Stimulated activated CD8-positive, alpha-beta memory T cell treated with anti-CD3 and anti-CD28 coated beads, Interleukin-4, amount 100 ng/mL, for 4 hours (primary cell): ENCODE measurements at places on chromosomes 2 and 18.

- DNase-seq: no peak
Observed at GRCh38 chr2:195486520-195486919, 170.5 kb upstream of the SLC39A10 start.

DNA sequence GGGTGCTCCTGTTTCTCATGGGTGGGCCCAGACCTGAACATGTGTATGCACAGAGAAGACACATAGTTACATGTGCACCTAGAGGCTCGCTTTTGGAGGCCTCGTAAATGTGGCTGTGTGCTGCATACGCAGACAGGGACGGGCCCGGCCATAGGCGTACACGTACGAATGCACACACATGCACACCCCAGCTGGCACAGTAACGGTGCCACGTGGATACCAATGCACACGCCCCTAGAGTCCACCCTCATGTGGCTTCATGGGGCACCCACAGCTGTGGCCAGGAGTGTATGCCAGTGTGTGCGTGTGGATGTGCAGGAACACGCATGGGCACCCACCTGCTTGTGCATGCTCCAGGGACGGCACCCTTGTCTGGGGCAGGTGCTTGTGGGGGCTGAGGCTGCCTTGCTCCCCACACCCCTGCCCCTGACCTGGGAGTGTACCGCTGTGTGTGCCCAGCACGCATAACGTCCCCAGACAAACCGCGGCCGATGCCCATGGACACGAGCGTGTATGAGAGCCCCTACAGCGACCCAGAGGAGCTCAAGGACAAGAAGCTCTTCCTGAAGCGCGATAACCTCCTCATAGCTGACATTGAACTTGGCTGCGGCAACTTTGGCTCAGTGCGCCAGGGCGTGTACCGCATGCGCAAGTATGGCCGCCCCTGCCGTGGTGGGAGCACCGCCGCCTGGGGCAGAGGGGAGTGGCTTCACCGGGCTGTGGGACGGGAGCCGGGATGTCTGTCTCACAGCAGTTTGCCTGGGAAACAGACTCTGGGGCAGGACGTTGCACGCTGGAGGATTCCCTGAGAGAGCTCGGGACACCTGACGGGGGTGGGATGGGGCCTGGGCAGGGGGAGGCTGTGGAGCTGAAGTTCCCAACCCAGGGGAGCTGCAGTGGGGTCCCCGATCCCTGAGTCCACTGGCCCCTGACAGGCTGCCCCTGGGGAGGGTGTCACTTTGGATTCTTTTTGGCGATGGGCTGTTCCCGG is 21.0 kb downstream of the ZAP70 start:
- no peak for DNase-seq

GRCh38 chr2:74250189-74250631 is 51.8 kb downstream of the MTHFD2 start:
- DNase-seq: peak; percentile 9

- no peak for DNase-seq
Observed at GRCh38 chr18:9404565-9405060, 70.0 kb downstream of the TWSG1 start.

DNA sequence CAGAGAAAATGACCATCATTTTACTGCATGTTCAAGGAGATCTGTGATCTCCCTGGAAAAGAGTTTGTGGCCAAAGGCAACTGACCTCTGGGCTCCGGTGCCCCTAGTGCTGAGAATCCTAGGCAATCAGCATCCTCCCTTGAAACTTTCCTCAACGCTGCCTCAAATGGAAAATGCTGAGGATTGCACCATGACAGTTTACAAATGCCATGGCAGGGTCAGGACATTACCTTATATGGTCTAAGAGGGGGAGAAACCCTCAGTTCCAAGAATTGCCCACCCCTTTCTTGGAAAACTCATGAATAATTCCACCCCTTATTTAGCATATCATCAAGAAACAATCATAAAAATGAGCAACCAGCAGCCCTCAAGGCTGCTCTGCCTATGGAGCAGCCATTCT is 48.3 kb downstream of the ALPK2 start:
- DNase-seq: no peak

DNA sequence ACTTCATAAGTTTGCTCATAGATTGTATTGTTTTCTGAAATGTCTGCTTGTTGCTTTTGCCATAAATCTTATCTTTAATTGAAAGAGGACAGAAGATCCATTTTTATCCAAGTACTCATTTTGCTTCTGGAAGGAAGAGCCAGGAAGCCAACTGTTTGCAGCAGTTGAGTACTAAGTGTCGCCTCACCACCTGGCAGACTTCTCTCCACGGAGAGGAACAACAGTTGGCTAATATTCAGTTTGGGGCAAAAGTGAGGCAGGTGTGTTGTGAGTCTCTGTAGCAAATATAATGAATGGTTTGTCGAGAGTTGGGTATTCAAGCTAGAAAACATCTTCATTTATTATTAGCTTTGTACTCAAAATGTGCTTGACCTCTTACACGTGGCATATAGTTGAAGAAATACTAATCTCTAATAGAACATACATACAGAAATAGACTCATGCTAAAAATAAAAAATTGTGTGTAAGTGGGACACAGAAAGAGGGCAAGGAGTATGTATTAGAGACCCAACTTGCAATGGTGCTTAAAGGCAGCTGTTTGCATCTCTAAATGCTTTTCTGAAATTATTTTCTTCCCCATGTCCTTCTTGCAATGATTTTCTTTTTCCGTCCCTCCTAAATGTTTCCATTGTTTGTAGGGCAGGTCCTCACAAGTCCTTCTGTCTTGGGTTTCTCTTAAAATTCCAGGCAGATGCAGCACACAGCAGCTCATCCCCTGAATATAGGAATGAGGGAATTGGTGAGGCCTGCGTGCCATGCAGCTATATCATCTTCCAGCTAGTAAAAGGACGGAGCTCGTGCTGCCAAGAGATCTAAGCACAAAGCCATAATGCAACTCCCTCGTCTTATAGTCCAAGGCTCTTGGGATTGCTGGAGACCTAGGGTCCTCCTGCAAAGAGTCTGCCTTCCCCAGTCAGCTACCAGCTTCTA is 44.8 kb upstream of the MAP3K20 start:
- DNase-seq: no peak

DNA sequence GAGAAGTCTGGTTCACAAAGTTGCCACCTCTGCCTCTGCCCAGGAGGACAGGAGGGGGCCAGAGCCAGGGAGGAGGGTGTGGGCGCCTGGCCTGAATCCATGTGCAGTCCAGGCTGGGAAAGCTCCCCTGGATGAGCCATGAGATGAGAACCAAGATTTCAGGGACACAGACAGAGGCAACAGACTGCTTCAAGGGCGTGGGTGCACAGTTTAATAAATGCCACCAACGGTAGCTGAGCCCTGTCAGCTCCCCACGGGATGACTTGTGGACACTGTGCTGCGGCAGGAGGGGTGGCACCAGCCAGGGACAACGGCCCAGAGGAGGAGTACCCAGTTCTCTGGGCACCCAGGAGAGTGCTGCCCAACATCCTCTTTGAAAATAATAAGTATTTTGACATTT is 15.2 kb downstream of the CAPG start:
- DNase-seq: no peak

- DNase-seq: no peak
Observed at GRCh38 chr2:188852772-188853171, 121.4 kb upstream of the COL3A1 start.

- DNase-seq: no peak
Observed at GRCh38 chr2:216522892-216523502, 24.4 kb downstream of the RPL37A start.

- no peak for DNase-seq
Observed at GRCh38 chr2:127704641-127705390, 3.5 kb downstream of the SFT2D3 start.

DNA sequence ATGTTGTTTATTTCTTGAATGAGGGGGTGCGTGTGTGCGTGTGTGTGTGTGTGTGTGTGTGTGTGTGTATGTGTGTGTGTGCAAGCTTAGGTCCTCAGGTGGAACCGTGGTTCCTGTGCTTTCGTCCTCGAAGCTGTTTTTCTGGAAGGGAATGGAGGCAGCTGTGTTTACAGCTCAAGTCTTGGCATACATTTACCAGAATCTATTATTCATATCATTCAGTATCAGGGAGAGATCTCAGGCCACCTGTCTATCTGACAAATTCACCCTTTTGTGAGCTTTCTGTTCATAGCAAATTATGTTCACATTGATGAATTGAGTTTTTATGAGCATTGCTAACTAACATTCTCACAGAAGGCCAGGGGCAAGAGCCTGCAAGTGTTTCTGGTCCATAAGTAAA is 550.4 kb downstream of the ARHGAP15 start:
- DNase-seq: no peak

DNA sequence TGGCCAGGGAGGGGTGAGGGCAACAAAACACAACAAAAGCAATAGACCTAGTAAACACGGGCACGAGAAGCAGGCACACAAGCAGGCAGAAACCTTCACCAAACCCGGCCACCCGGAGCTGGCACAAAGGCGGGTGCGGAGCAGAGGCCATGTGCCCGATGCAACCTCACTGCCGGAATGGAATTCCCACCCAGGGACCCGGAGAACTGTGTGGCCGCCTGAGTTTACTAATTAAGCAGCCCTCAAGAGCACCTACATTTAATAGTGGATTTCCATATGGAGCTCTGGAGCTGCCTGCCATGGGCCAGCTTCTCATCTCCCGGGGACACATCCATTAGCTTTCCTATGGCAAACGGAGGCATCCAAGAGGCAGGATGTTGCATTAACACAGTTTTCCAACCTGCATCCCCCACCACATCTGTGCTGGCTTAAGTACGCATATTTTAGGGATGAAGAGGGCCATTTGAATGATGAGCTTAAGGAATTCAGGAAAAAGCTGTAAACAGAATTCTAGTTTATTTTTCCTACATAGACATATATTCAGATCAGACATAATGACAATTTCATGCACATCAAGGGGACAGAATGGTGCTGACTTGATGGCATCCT is 104.5 kb upstream of the SMIM21 start:
- no peak for DNase-seq

- no peak for DNase-seq
Observed at GRCh38 chr2:52428224-52428623, 1339.4 kb upstream of the CHAC2 start.

GRCh38 chr2:234566622-234567021 is 69.7 kb upstream of the ARL4C start:
- no peak for DNase-seq

DNA sequence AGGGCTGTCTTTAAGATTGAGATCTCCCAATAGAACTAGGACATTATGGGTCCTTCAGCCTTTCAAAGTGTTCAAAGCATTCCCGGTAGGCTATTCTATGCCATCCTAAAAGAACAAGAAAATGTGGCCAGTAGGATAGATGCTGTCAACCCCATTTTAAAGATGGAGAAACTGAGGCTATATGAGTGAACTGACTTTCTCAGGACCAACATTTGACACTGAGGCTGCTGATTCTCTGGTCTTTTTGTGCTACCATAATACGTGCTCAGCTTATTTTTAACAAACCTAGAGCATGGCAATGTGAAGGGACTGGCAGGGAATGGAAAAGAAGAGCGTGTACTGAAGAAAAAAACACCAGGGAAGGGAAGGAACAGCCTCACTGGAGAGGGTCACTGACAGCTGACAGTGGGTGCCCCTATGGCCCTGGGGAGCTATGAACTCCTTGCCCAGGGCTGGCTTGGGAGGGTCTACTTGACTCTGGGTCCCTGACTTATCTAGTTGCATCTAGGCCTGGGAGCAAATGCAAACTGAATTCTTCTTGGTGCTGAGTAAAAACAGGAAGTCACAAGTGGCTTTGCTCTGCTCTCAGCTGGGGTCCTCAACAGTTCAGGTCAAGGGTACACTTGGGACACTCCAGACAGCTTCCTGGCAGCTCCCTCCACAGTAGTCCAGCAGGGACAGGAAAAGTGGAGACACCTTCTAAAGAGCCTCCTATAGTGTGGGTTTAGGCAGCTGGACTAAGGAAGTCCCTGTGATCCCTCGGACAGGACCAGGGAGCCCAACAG is 2.3 kb downstream of the CYRIA start:
- DNase-seq: no peak

GRCh38 chr2:68693951-68694350 is 40.7 kb upstream of the ARHGAP25 start:
- DNase-seq: no peak

GRCh38 chr2:111909079-111909478 is 10.7 kb downstream of the MERTK start:
- DNase-seq: no peak

- no peak for DNase-seq
Observed at GRCh38 chr2:57397550-57398360, 648.9 kb upstream of the VRK2 start.
